ENCODE measurements at places on chromosomes 3 and 15.

DNA sequence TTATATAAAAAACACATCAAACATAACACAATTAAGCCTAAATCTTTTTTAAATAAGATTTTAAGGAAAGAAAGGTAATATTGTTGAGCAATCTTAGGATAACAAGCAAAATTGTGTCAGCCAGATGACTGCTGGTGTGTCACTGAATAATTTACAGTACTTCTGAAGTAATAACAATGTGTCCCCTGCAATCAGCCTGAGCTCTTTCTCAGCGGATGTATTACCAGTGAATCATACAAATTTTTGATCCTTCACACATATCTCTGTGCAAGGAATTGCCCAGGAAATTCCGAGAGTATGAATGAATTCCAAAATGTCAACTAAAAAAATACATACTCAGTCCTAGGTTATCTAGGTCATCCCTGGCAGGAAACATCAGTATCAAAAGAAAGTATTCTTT, 76.6 kb upstream of the PTX3 start:
- DNase-seq, result no peak

DNA sequence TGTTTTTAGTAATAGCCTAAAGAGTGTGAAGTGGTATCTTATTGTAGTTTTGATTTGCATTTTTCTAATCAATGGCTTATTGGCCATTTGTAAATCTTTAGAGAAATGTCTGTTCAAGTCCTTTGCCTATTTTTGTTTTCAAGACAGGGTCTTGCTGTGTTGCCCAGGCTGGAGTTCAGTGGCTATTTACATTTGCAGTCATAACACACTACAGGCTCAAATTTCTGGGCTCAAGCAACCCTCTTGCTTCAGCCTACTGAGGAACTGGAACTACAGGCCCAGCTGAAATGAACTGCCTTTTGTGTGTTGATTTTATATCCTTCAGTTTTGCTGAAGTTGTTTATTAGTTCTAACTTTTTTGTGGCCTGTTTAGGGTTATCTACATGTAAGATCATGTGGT, 27.9 kb downstream of the BSN start:
- DNase-seq, result no peak

GRCh38 chr15:87489902-87490665, 766.5 kb downstream of the NTRK3 start:
- no peak for DNase-seq

DNA sequence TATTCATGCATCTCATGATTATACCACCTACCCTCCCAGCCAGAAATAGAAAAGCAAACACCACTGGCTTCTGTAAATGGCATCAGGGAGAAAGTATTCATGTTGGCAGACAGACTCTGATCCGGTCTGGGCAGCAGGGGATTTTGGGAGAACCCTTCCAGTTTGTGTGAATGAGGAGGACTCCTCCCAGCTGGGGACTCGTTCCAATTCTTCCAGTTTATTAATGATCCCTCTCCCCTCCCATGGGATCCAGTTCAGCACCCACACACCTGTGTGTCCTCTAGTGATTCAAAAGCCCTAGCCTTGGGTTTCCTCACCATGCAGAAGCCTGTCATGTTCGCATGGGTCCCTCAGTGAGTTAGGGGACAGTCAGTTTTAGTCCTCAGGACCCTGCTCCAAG, 110.9 kb downstream of the IQSEC1 start:
- no peak for DNase-seq

DNA sequence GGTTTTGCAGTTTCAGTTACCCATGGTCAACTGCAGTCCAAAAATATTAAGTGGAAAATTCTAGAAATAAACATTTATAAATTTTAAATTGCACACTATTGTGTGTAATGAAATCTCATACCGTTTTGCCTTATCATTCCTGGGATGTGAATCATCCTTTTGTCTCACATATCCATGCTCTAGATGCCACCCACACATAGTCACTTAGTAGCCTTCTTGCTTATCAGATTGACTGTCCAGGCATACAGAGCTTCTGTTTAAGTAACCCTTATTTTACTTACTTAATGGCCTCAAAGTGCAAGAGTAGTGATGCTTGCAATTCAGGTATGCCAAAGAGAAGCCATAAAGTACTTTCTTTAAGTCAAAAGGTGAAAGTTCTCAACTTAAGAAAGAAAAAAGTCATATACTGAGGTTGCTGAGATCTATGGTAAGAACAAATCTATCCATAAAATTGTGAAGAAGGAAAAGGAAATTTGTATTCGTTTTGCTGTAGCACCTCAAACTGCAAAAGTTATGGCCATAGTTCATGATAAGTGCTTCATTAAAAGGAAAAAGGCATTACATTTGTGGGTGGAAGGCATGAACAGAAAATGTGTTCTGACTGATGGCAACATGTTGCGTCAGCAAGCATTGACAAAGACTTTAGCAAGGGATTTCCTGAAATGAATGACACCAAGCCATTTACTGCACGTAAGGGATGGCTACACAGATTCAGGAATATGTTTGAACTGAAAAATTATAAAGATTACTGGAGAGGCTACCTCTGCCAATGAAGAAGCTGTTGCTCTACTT, 43.8 kb downstream of the SPATA16 start:
- no peak for DNase-seq

GRCh38 chr3:183815951-183816475, 9.4 kb downstream of the MAP6D1 start:
- DNase-seq, result no peak

All from stimulated activated CD4-positive, alpha-beta T cell treated with anti-CD3 and anti-CD28 coated beads, Interleukin-1b, Interleukin-23, amount 100 ng/mL, for 4 hours (primary cell).